ENCODE measurements at places on chromosomes 6 and 20. TPM values are rescaled to one million over a fixed set of nuclear protein-coding genes. Genes with fewer than 3 reads are reported as not detected.

Gene TRERF1
- 5.9 TPM for total RNA-seq

Gene WFDC10B
- total RNA-seq = not detected

Gene LY6G6D
- total RNA-seq = not detected

Gene GRM4
- total RNA-seq = 0.22 TPM

Gene GNRH2
- 0.39 TPM for total RNA-seq

Gene SLC22A1
- 2.0 TPM for total RNA-seq

Measured in placental epithelial cell (primary cell).